ENCODE measurements at places on chromosomes 3 and 15.

GRCh38 chr3:81871358-81872155 is 110.1 kb upstream of the GBE1 start:
- DNase-seq = no peak

DNA sequence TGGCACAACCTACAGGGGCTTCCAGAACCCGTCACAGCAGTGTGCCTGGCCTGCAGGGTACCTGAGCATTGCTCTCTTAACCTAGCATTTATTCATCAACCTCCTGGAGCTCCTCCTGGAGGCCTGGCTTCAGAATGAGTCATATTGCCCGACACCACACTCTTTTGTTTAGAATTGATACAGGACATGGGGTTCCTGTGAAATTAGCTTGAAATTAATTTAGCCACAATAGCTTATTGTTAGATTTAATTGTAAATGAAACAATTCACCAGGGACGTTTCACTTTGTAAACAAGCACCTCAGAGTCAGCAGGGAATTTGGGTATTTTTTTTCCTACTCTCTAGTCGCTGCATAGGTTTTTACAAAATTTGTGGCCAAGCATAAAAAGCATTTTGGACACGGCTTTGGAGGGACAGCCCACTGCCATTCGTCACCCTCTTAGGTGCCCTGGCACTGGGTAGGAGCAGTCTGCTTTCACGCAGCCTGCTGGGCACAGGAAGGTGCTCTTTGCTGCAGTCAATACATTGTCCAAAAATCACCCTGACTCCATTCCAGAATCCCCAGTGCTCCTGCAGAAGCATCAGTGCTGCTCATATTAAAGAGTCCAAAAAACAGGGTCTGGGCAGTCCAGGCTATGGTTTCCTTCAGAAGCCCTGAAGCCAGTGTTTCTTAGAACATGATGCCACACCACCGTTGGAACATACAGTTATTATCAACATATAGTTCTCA is 60.8 kb upstream of the MEF2A start:
- no peak for DNase-seq

GRCh38 chr3:22439626-22440025 is 688.6 kb upstream of the ZNF385D start:
- no peak for DNase-seq

- no peak for DNase-seq
Observed at GRCh38 chr3:20047341-20047779, 7.1 kb downstream of the KAT2B start.
